Fibroblast of the aortic adventitia (primary cell): ENCODE measurements at places on chromosomes 5 and 9.

DNA sequence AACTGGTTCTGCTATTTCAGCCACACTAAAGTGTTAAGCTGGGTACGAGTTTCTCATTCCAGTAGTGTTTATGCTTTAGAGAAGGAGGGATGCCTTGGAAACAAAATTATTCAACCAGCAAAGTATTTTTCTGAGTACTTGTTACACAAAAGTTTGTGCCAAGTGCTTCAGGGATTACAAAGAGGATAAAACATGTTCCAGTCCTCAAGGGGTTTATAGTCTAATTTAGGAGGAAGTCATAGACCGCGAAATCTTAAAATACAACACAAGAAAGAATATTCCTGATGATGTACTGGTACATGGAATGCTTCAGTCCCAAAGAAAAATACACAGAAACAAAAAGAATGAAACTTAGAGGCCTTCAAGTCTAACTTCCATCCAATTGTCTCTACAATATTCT, 85.4 kb upstream of the NR4A3 start:
- peak; percentile 5 for DNase-seq

DNA sequence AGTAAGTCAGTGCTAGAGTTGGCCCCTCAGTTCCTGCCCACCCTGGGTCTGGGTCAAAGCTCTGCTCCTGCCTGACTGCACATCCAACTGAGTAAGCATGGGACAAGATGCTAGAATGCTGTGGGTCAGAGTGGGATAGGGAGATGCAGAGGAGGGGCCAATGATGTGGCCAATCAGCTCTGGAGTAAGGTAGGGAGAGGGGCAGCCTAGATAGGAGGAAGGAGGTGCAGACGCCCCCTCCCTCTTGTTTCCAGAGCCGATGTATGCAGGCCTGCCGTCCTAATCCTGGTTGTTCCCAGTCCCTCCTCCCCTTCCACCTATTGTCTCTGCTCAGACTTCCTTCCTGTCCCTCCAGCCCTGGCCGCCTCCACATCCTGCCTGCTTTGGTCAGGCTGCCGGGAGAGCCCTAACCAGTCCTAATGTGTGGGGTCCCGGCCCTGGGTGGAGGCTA, 1.3 kb downstream of the ARAP3 start:
- peak; percentile 30 for DNase-seq

DNA sequence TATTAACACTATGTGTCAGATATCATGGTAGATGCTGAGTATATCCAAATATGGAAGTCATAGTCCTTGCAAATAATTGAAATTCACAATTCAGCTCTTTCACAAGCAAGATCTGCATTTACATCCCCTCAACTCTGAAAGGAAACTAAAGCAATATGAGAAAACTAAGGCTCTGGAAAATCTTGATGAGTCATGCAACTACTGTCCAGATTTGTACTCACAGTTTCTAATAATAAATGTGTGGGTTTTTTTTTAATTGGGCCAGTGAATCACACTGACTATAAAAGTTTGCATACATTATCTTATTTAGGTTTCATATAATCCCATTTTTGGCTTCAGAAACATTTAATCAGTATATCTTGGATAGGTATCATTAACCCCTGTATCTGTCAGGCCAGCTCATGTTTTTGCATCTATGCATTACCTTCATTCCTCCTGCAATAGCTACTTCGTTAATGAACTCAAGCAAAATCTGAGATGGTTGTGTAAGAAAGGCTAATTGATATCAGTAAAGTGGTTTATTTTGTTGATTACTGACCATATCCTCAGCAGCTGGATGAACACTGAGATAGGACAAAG, 58.7 kb upstream of the PRR16 start:
- peak; percentile 77 for DNase-seq

GRCh38 chr5:35152733-35153132, 77.6 kb downstream of the PRLR start:
- DNase-seq: no peak

- no peak for DNase-seq
Observed at GRCh38 chr5:131986161-131986912, 25.1 kb downstream of the ACSL6 start.

DNA sequence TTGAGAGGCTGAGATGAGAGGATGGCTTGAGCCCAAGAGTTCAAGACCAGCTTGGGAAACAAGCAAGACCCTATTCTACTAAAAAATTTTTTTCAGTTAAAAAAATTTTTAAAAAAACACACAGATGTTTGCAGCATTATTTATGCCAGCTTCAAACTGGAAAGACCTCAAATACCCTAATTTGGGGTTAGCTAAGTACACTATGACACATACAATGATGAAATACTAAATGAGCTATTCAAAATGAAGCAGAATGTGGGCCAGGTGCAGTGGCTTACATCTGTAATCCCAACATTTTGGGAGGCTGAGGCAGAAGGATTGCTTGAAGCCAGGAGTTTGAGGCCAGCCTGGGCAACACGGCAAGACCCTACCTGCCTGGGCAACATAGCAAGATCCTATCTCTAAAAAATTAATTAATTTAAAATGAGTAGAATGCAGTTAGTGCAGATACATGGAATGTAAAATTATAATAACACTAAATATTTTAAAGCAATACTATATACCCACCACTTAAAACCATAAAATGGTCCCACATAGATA, 44.9 kb downstream of the LHFPL2 start:
- no peak for DNase-seq

- DNase-seq: no peak
Observed at GRCh38 chr9:91896097-91896496, 53.9 kb downstream of the ROR2 start.

GRCh38 chr5:20224966-20225365, 237.0 kb upstream of the CDH18 start:
- DNase-seq: no peak

DNA sequence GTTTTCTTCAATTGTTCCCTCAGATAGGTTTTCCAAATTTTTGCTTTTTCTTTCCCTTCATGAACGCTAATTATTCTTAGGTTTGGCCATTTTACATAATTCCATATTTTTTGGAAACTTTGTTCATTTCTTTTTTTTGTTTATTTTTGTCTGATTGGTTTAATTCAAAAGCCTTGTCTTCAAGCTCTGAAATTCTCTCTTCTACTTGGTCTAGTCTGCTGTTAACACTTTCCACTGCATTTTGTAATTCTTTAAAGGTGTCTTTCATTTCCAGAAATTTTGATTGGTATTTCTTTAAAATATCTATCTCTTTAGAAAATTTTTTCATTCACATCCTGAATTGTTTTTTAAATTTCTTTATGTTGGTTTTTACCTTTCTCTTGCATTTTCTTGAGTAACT, 63.9 kb upstream of the VLDLR start:
- no peak for DNase-seq

- no peak for DNase-seq
Observed at GRCh38 chr9:109893241-109893640, 113.2 kb downstream of the PALM2AKAP2 start.

GRCh38 chr5:108521841-108522506, 140.1 kb upstream of the FBXL17 start:
- DNase-seq: peak; percentile 75

- DNase-seq: no peak
Observed at GRCh38 chr9:134476942-134477335, 150.7 kb downstream of the RXRA start.

- DNase-seq: no peak
Observed at GRCh38 chr5:31359839-31360238, 166.4 kb downstream of the CDH6 start.

- DNase-seq: peak; percentile 98
Observed at GRCh38 chr9:86732514-86733171, 214.7 kb downstream of the GAS1 start.

DNA sequence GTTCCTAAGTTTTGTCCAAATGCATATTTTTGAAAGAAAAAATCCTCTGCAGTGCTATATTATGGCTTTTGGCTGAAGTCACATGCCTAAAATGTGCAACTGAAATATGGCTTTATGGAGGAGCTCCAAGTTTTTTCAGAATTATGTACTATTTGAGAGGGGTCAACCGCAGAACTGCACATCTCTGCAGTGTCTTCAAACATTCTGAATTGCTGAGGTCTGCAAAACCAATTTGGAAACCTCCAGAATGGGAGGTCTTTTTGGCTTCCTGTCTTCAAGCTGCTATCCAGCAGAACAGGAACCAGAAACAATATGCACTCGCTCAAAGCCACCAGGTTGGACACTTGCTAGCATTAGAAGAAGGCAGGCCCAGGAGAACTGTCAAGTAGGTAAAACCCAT, 376.0 kb upstream of the PAPPA start:
- DNase-seq: no peak

DNA sequence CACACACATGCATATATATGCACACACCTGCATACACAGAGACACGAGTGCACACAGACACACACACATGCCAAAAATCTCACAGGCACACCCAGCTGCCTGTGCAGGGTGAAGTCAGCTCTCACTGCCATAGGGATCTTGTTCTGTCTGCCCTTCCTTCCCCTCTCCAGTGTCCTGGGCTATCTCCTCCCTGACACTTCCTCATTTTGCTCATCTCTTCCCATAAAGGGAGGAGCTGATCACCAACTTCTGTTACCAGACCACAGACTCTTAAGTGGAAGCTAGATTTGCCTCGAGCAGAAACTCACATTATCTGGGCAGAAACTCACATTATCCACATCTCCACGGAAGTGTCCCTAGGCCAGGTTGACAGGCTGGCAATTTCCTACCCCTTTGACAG, 28.7 kb downstream of the LCP2 start:
- no peak for DNase-seq

GRCh38 chr9:132942541-132943182, 1.8 kb downstream of the TSC1 start:
- peak; percentile 12 for DNase-seq

- DNase-seq: no peak
Observed at GRCh38 chr5:94847726-94848125, 229.3 kb downstream of the SLF1 start.

DNA sequence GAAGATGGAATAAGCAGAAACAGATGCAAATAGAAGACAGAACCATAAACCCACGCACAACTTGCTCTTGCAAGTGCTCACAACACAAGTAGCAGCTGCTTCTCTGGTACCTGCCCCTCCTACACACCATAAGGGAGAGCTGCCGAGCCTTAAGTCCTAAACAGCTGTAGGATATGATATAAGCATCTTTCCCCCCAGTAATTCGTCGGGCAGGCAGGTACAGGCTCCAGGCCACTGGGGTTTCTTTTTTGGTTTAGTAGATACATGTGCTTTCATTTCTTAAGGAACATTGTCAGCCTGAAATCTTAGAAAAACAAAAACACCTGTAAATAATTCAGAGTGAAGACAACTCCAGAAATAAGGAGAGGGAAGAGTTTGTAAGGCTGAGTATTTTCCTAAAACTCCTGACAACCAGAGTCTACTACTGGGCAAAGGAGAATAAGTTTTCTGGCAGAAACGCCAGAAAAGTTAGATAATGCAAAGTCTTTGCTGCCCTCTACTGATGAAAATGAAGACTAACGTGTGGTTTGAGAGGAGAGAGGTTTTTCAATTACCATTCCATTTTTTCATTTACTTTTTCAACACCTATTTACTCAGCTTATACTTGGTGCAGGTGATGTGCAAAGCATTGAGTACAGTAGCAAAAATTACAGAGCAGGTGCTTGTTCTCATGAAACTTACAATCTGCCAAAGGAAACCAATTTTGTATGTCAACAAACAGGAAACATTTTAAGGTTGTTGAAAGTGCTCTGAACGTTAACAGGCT, 20.1 kb upstream of the TCERG1 start:
- peak; percentile 70 for DNase-seq

DNA sequence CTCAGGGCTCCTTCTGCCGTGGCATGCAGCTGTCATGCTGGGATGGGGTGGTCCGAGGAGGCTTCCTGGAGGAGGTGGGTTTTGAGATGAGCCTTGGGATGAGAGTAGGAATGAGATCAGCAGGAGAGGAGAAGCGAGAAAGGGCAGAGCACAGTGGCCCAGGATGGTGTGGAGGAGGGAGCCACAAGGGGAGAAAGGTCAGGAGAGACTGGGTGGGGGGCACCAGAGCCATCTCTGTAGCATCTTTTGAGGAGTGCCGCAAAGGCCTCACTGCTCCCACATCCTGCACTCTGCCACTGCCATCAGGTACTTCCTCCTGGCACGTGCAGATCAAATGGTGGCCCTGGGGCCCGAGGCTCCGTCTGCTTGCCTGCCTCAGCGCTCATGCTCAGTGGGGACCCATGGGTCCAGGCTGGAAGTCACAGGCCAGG, 150.2 kb downstream of the MACROH2A1 start:
- no peak for DNase-seq

- DNase-seq: no peak
Observed at GRCh38 chr9:12352045-12352315, 341.2 kb upstream of the TYRP1 start.

- DNase-seq: no peak
Observed at GRCh38 chr5:127906562-127907204, 176.9 kb upstream of the SLC12A2 start.

GRCh38 chr5:66511491-66511890, 84.7 kb upstream of the MAST4 start:
- DNase-seq: peak; percentile 4
